ENCODE measurements at places on chromosomes 11 and 22.

GRCh38 chr22:34055525-34056200, 135.4 kb upstream of the LARGE1 start:
- no peak for DNase-seq

- DNase-seq, result no peak
Measured at GRCh38 chr11:44028401-44028800, 19.4 kb upstream of the ACCSL start.

- DNase-seq, result no peak
Measured at GRCh38 chr11:28137366-28137765, 29.2 kb downstream of the METTL15 start.

DNA sequence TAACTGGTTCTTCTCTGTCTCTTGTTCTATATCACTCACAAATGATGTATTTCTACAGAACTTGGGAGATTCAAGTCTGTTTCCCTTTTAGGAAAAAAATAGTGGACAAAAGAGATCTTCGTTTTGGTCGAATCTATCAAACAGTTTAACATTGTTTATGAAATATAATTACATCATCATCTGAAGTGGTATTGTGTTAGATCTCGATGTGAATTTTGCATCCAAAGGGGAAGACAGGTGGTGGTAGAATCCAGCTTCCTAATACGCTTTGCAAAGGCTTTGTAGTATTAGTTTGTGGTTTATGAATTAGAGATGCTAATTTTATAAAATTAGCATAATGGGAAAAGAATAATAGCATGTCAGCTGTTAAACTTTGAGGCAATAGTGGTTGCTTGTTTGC, 3.4 kb downstream of the SIK2 start:
- DNase-seq, result no peak

GRCh38 chr22:29750559-29751538, 16.0 kb downstream of the ZMAT5 start:
- DNase-seq, result no peak

- DNase-seq, result no peak
Measured at GRCh38 chr11:121199516-121199915, 93.1 kb upstream of the SC5D start.

DNA sequence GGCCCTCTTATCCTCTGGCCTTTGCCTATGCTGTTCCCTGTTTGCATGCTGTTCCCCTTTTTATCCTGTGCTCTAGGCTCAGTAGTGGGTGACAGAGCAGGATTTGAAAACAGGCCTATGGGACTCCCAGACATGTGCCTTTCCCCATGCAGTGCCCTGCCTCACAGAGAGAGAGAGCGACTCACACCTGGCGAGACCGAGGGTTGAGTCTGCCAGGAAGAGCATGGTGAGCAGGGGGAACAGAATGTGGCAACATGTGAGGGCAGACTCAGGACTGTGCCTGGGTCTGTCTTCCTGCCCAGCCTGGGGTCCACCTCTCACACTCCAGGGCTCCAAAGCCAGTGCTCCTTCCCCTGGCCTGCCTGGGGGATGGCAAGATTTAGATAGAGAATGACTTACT, 75.0 kb downstream of the NFAM1 start:
- no peak for DNase-seq

GRCh38 chr11:61102667-61103571, 630 bp downstream of the CD5 start:
- DNase-seq, result no peak

- DNase-seq, result no peak
Measured at GRCh38 chr11:32136657-32137056, 45.8 kb downstream of the RCN1 start.

DNA sequence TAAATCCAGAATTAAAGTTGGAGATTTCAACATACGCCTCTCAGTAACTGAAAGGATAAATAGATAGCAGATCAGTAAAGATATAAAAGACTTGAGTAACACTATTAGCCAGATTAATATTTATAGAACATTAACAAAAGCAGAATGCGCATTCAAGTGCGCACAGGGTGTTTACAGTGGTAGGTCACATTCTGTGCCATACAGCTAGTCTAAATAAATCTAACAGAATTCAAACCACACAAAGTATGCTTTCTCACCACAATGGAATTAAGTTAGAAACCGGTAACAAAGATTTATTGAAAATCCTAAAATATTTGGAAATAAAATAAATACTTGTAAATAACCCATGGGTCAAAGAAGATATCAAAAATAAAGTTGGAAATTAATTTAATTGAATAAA, 341.0 kb downstream of the DYNC2H1 start:
- DNase-seq, result no peak

DNA sequence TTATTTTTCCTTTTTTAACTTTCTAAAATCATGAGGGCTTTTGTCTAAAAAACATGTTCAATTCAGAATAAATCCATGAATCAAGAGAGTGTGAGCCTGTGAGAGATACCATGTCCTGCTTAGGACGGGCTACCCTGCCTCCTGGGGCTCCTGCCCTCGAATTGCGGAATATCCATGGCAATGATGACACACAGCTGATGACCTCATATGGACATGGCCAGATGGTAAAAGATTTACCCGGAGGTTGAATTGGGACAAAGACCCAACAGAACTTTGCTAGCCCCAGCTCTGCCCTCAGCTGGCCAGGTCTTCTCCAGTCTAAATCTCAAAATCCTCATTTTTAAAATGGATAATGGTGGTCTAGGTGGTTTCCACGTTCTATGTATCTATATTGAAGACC, 538.1 kb upstream of the API5 start:
- DNase-seq, result no peak

GRCh38 chr11:48169717-48170116, 46.9 kb upstream of the OR4B1 start:
- no peak for DNase-seq

DNA sequence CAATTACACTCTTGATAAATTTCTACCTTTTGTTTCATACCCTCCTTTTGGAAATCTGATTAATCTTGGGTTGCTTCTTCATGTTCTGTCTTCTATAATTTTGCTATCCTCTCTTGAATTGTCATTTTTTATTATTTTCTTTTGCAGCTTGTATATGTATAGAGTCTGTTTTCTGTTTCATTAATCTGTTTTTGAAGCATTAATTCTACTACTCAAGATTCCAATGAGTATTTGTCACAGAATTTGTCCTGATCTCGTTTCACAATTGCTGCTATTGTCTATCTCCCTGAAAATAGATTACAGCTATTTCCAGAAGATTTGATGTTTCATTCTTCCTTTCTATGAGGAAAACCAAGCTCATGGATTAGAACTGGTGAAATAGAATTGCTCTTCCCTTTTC, 406.1 kb downstream of the DYNC2H1 start:
- DNase-seq, result no peak

DNA sequence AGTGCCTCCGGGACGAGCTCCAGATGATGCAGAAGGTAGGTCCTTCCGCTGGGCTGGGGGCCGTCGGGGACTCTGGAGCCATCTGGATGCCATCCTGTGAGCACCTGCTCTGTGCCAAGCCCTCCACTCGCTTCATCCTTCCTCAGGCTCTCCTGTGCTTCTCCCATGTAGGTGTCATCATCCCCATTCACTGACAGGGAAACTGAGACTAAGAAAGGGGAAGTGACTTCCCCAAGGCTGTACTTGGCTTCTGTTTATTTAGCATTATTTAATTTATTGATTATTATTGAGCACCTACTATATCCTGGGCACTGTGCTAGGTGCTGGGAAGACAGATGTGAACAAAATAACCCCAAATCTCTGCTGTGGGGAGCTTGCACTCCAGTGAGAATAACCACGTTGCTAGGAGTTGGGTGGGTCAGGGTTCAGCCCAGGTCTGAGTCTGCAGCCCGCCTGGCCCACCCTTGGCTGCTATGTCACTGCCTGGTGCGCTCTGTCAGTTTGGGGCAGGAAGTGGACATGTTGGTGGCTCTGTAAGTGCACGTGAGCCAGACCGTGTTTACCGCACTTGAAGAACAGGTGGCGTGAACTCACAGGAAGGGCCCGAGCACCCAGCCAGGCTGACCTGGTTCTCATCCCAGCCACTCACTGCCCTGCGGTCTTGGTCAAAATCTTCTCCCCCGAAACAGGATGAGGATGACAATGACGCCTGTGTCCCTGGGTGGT, 35.9 kb upstream of the GCAT start:
- DNase-seq, result no peak

GRCh38 chr22:45762545-45763235, 91.1 kb downstream of the ATXN10 start:
- DNase-seq, result no peak

DNA sequence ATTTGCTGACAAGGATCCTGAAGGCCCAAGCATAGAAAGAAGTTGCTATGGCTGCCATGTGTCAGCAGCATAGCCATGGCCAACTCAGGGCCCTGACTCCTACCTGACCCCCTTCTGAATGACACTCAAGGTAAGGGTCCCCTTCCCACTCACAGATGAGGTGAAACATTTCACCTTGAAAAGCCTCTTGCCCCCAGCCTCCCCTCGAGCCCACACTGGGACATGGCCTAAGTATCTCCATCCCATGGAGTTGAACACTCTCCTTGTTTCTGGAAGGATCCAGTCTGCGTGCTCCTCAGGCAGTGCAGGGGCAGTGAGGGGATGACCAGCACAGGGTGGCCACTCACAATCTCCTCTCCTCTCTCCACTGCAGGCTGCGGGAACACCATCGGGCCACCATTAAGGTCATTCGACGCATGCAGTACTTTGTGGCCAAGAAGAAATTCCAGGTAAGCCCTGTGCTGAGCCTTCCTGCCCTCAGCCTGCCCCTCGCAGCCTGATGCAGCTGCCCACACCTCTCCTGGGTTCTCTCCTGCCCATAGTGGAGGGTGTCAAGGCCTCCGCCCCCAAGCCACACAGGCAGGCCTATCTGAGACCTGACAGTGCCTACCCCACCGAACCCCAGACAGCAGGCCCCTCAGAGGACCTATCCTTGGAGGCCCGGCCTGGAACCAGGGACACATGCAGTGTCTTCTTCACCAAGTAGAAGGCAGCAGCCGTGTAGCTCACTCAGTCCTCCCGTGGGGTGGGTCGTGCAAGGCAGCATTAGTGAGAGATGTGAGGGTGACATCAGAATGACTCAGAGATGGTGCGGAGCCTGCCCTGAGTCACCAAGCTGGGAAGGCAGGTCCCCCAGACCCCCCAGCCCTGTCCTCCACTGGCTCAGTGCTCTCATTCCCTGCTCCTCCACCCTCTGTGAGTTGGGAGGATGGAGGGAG, 68.9 kb upstream of the KCNQ1OT1 start:
- peak; percentile 47 for DNase-seq

DNA sequence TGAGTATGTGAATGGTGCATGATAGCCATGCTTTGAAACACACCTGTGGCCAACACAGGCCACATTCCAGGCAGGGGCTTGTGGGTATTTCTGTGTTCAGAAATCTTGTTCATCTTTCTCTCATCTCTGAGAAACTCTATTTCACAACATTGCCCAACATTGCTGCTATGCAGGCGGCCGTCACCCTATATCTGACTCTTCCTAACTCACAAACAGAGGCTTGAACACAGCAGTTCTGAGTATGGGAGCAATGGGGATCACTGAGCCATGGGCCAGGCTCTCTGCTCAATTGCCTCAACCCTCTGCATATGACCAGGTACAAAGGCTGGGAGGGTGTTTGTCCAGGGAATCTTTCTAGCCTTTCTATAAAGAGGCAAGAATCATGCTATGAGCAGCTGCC, 259.9 kb downstream of the BUD13 start:
- no peak for DNase-seq

DNA sequence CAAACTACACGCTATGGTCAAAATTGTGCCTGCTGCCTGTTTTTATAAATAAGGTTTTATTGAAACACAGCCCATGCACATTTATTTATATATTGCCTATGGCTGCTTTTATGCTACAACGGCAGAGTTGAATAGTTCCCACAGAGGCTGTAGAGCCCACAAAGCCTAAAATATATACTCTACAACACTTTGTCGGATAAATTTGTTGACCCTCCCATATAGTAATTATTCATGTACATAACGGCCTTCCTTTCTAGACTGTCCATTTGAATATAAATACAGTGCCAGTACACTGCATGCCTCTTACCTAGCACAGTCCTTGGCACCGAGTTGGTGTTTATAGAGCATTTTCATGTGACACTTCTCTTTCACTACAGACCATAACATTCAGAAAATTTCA, 314.0 kb downstream of the LRRC4C start:
- no peak for DNase-seq

- DNase-seq, result no peak
Measured at GRCh38 chr11:67033661-67034166, 10.8 kb downstream of the SYT12 start.

DNA sequence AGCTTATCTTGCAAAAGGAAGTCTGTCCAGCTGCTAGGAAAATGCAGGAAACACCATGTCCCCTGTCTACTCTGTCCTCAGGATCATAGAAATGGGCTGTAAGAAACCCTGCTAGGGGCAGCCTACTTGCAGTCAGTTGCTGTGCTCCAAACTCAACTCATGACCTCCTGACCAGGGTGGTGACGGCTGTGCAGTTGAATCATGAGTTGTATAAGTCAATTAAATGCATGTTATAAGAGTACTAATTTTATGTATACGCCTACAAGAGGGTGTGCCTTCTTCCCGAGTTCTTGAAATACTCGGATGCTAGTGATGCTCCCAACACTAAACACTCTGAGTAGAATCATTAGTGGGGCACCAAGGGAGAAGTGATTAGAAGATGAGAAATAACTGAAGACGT, 776.4 kb downstream of the OPCML start:
- DNase-seq, result no peak

DNA sequence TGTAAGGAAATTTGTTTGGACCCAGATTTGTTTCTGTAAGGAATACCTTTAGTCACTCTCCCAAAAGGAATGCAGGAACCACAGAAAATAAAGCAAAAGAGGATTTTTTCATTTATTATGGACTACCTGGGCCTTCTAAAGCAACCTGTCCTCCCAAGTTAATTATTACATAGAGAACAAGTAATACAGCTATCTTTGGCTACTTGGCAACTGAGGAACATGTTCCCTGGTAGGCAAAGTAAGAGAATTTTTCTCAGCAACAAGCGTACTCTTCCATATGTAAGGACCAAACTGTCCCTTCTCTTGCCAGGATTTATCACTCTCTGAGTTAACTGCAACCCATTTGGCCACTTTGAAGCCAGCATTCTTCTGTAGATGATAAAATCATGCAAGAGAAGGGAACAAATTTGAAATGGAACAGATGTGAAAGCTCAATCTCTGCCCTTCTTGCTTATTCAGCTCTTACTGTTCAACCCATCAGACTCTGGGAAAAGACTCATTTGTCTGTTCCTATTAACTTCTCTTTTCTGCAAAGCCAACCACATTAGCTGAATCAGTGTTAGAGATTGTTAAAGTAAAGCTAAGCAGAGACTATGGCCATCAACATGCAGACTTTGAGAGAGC, 190.2 kb downstream of the SWAP70 start:
- no peak for DNase-seq

DNA sequence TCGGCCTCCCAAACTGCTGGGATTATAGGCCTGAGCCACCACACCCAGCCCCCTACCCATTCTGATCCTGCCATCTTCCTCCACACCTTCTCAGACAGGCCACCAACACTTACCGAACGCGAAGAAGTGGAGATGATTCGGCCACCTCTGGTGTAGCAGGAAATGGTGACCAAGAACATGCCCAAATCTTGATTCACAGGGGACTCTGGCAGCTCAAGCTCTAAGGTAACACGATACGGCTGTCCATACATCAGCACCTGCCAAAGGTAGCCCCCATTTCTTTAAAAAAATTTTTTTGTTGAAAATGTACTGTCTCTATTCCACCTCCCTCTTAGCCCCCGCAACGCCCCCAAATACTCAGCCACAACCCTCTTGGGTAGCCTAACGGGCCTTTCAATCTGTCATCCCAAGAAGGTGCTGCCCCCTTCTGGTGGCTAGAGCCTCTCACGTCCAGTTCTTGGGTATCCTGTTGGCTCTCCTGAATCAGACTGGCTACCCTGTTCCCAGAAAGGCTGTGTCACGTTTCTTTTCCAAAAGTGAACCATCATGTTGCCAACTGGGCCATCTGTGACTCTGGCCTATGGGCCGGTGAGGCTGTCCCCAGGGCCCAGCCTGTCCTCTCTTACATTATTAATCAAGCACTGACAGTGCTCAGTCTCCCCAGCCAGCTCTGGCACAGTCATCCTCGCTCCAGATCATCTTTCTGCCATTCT, 5.3 kb upstream of the LRRN4CL start:
- DNase-seq, result no peak

Measured in stimulated activated CD8-positive, alpha-beta memory T cell treated with anti-CD3 and anti-CD28 coated beads, Interleukin-15, amount 100 ng/mL, for 48 hours (primary cell).